ENCODE measurements at places on chromosomes 3 and 15. TPM values are rescaled to one million over a fixed set of nuclear protein-coding genes. Genes with fewer than 3 reads are reported as not detected.

Gene ARGFX
- not detected for total RNA-seq

Gene PRICKLE2
- total RNA-seq: 6.0 TPM

Gene P2RY13
- total RNA-seq: 0.28 TPM

Gene VWA5B2
- total RNA-seq: not detected

Gene MUC13
- total RNA-seq: not detected

Gene CCDC13
- not detected for total RNA-seq

Gene PLSCR5
- not detected for total RNA-seq

Gene MYLK
- 16.6 TPM for total RNA-seq

Gene GP9
- not detected for total RNA-seq

Gene TF
- 63.3 TPM for total RNA-seq

Gene ZMAT3
- 7.2 TPM for total RNA-seq

Gene XCR1
- 0.04 TPM for total RNA-seq

Gene CGNL1
- total RNA-seq: 9.0 TPM

Gene SPRED1
- total RNA-seq: 10.0 TPM

Gene RBM6
- total RNA-seq: 32.0 TPM

Gene MINAR1
- total RNA-seq: 0.24 TPM

Gene FAM107A
- 4.1 TPM for total RNA-seq

Gene PLXNB1
- 62.0 TPM for total RNA-seq

Data from esophagus mucosa (tissue), 1 donor.